ENCODE measurements at places on chromosomes 4 and X. TPM values are rescaled to one million over a fixed set of nuclear protein-coding genes. Genes with fewer than 3 reads are reported as not detected.
A peak's percentile ranks its signal among the peaks of the same experiment; 100 is the strongest.

- DNase-seq: peak; percentile 55
Measured at GRCh38 chr4:127782025-127782274, 172 bp upstream of the HSPA4L start.

DNA sequence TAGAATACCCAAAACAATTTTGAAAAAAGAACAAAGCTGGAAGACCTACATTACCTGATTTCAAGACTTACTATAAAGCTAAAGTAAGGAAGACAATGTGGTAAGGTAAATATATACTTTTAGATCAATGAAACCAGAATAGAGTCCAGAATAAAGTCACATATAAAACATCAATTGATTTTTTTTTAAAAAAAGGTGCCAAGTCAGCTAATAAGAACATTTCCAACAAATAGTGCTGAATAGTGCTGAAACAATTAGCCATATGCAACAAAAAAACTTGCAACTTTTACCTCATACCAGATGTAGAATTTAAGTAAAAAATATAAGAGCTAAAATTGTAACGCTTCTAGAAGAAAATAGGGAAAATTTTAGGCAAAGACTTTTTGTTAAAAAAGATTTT, 73.0 kb upstream of the PDHA1 start:
- DNase-seq: no peak

DNA sequence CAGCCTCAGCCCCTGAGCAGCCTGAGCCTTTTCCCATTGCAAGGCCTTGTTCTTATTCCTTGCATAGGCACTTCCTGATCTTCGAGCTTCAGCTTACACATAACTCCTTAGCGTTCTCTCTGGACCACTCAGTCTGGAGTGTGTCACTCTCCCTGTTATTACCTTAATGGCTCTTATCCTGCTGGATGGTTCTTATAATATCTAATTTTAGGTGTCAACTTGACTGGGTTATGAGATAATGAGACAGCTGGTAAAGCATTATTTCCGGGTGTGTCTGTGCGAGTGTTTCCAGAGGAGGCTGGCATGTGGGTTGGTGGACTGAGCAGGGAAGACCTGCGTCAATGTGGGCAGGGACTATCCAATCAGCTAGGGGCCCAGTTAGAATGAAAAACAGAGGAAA, 75.7 kb downstream of the HAUS3 start:
- no peak for DNase-seq

DNA sequence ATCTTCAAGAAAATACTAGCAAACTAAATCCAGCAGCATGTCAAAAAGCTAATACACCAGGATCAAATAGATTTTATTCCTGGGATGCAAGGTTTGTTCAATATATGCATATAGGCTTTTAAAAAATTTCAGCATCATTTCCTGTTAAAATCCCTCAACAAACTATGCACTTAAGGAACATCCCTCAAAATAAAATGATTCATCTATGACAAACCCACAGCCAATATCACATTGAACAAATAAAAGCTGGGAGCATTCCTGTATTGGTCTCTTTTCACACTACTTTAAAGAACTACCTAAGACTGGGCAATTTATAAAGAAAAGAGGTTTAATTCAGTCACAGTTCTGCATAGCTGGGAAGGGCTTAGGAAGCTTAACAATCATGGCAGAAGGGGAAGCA, 726.7 kb downstream of the GRXCR1 start:
- DNase-seq: no peak

DNA sequence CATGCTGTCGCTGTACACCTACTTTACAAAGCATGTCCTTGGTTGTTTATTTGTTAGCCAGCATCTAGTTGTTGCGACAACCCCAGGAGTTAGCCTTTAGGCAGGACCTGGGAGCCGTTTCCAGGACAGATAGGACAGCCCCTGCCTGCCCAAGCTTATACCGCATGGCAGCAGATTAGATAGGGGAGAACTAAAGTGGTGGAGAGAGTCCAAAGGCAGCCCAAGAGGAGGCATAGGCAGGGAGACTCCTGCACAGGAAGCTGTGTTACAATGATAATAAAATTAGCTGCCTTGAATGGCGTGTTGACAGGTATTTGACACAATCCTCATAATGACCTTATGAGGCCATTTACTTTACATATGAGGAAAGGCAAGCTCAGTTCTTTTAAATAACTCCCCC, 13.0 kb downstream of the NSDHL start:
- DNase-seq: no peak

DNA sequence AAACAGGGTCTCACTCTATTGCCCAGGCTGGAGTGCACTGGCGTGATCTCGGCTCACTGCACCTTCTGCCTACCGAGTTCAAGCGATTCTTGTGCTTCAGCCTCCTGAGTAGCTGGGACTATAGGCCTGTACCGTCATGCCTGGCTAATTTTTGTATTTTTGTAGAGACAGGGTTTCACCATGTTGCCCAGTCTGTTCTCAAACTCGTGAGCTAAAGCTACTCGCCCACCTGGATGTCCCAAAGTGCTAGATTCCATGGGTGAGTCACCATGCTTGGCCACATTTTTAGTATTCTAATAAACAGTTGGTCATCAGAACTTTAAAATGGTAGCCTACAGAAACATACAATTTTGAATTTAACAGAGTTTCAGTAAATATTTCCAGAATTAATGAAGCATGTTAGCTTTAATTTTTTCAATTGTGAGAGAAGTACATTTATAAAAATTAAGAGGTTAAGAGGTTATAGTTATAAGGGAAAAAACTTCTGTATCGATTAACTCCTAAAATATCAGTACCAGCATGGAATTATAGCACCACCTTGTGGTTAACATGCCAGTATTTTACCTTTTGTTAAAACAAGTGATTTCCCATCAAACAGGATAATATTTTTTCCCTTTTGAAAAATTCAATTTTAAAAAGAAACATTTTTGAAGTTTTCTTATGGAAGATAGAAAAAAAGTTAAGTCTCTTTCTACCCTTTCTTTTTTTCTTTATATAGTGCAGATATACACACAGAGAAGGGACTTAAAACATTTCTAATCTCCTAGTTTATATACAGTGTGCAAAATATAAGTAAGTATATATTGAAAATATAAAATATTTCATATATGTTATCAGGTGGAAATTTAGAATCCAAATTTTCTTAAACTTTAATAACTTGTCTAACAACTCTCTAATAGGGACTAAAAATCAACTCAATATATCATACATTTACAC, 35.4 kb downstream of the CEP44 start:
- DNase-seq: no peak

DNA sequence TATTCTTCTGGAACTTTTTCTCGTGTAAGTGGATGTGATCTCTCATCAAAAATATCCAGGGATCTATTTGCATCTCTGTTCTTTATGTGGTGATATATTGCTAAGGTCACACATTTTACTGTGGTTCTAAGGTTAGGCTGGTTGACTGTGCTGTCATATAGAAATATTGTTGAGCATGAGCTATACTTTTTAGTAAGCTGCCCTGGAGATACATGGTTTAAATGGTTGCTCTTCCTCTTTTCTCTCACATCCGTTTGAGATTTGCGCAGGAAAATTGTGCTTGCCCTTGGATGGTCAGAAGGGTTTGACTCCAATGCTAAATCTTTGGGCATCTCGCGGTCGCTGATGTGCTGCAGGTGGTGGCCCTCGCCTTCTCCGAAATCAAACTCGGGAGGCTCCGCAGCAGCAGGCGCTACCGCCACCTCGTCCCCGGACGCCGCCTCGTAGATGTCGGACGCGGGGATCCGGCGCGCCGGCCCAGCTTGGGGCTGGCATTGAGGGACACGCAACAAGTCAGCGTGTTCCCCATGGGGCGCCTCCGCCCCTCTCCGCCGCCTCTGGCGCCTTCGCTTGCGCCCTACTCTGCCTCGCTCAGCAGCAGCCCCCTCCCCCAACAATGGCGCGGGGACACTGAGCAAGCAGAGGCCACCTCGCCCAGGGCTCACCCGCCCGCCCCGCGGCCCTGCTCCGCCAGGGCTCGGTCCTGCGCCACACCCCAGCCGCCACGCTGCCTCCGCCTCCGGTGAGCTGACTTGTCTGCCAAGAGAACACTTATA, 154.5 kb downstream of the MSN start:
- DNase-seq: no peak

The HELQ gene
- total RNA-seq: 13.4 TPM

The CXXC4 gene
- total RNA-seq: not detected

The MTMR8 gene
- total RNA-seq: 0.46 TPM

The SEL1L3 gene
- total RNA-seq: 3.3 TPM

The SYTL5 gene
- not detected for total RNA-seq

The SNX12 gene
- total RNA-seq: 66.9 TPM

The LANCL3 gene
- not detected for total RNA-seq

The AMTN gene
- total RNA-seq: not detected

The RGN gene
- 2.6 TPM for total RNA-seq
